ENCODE measurements at places on chromosomes 7 and 10. TPM values are rescaled to one million over a fixed set of nuclear protein-coding genes. Genes with fewer than 3 reads are reported as not detected.

Gene FAM24B
- not detected for total RNA-seq

Gene GRID2IP
- not detected for total RNA-seq

GRCh38 chr10:19578571-19578970 is 237.7 kb upstream of the PLXDC2 start:
- H3K27ac ChIP-seq = no peak overlapping the region
- DNase-seq = no peak
- H3K36me3 ChIP-seq = no peaks in the 10 kb centered on the region
- no peak overlapping the region for H3K4me3 ChIP-seq

DNA sequence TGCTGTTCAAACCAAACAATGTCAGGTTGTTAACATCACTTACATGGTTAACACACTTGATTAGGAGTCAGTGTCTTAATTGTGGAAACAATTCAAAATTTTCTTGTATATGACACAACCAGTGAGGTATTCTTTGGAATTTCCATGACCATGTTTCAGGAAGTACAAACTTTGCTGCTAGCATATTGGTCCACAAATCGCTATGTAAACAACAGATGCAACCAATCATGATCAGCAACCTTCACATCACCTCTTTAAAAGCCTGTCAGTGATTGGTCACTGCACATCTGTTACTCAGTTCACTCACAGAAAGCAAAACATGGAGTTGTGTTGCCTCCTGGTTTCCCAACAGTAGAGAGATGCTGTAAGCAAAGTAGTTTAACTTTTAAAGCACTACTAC is 108.9 kb upstream of the FAM3C start:
- DNase-seq = no peak
- H3K36me3 ChIP-seq = no peaks in the 10 kb centered on the region
- no peaks in the 10 kb centered on the region for H3K4me1 ChIP-seq
- H3K27me3 ChIP-seq = no peaks in the 10 kb centered on the region
- no peak overlapping the region for H3K4me3 ChIP-seq

DNA sequence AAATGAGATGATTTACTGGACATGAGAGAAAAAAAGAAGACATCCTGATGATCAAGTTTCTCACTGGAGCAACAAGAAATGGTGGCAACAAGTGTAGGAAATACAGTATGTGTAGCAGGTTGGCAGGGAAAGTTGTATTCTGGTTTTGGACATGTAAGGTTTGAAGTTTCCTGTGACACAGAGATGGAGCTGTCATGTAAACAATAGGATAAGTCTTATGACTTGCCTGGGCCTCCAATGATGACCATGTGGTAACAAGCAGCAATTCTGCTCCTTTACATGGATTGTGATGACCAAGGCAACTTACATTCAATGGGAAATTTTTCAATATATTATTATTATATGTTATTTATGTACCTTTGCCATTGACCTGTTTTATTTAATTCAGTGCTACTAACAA is 125.4 kb downstream of the KMT2E start:
- H3K4me1 ChIP-seq = no peaks in the 10 kb centered on the region
- H3K27me3 ChIP-seq = no peaks in the 10 kb centered on the region
- no peak overlapping the region for H3K4me3 ChIP-seq
- no peak overlapping the region for H3K27ac ChIP-seq
- DNase-seq = no peak

DNA sequence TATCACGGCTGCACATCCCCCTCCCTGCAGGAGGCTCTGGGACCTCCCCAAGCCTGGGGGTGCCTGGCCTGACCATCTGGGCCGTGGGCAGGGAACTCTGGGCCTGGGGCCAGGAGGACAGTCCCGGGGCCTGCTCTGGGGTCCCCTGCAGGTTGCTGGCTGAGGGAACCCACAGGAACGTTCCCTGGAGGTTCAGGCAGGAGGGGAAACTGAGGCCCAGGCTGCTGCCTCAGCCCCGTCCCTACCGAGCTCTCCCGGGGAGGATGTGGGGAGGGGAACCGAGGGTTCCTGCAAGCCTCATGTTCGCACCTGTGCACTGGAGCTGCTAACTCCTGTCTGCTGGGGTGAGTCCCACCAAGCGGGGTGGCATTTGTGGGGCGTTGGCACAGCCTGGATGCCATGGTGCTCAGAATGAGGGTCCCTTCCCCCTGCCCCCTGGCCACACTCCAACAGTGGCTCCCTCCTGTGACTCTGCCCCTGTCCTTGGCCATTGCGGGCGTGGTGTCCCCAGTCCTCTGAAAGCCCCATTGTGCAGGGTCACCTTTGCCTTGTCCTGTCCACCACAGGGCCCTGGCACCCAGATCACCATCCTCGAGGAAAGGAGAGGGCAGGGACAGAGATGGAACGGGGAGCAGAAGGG is 9.4 kb downstream of the ELFN1 start:
- H3K27ac ChIP-seq = no peak overlapping the region
- no peaks in the 10 kb centered on the region for H3K4me1 ChIP-seq
- H3K36me3 ChIP-seq = no peaks in the 10 kb centered on the region
- no peak overlapping the region for H3K4me3 ChIP-seq

- H3K36me3 ChIP-seq = no peaks in the 10 kb centered on the region
- H3K27me3 ChIP-seq = no peaks in the 10 kb centered on the region
- peaks cover 47% of the 10 kb centered on the region for H3K4me1 ChIP-seq
- peak overlapping the region; percentile 91 for H3K27ac ChIP-seq
- DNase-seq = peak; percentile 73
- peak overlapping the region; percentile 97 for H3K4me3 ChIP-seq
These were observed 558 bp downstream of the VOPP1 start for GRCh38 chr7:55571511-55572377.

Gene CTAGE6
- not detected for total RNA-seq

Gene PALD1
- total RNA-seq = 21.7 TPM

GRCh38 chr7:157793087-157793353 is 456.2 kb downstream of the DNAJB6 start:
- H3K27me3 ChIP-seq = no peaks in the 10 kb centered on the region
- DNase-seq = no peak
- H3K36me3 ChIP-seq = no peaks in the 10 kb centered on the region
- H3K27ac ChIP-seq = no peak overlapping the region
- H3K4me3 ChIP-seq = no peak overlapping the region

GRCh38 chr7:114962441-114962840 is 40.5 kb downstream of the MDFIC start:
- H3K4me1 ChIP-seq = no peaks in the 10 kb centered on the region
- H3K36me3 ChIP-seq = no peaks in the 10 kb centered on the region
- no peak for DNase-seq

- DNase-seq = no peak
- no peaks in the 10 kb centered on the region for H3K36me3 ChIP-seq
- H3K27ac ChIP-seq = no peak overlapping the region
- H3K4me3 ChIP-seq = peak overlapping the region; percentile 21
- no peaks in the 10 kb centered on the region for H3K27me3 ChIP-seq
These were observed 117.1 kb downstream of the DYNC2I1 start for GRCh38 chr7:158973440-158973839.

DNA sequence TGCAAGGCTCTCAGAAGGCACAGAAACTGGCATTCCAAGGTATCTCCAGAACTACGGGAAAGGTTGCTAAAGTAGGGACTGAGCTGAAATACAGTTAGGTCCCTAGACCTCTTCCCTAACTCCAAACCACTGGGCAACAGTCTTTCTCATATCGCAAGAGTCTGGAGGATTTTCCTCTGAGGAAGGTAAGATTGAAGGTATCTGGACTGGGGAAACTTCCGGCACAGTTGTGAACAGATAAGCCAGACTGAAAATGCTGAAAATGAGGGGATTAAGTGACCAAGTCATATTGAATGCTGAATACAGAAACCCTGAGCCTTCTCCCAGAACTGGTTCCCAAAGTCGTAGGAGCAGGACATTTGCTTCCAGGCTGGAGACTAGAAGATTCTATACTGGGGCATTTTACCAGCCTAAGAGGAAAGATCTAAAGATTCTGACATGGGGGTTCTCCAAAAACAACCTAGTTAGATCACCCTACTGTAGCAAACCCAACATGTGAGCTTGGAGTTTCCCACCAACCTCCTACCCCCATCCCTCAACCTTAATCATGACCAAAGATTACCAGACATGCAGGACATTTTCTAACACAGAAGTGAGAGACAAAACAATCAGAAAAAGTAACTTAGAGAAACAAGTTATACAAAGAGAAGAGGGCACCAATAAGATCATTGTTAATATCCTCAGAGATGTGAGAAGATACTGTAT is 2.8 kb upstream of the PRRT4 start:
- H3K27ac ChIP-seq = no peak overlapping the region
- no peaks in the 10 kb centered on the region for H3K27me3 ChIP-seq
- no peaks in the 10 kb centered on the region for H3K4me1 ChIP-seq
- H3K36me3 ChIP-seq = no peaks in the 10 kb centered on the region

DNA sequence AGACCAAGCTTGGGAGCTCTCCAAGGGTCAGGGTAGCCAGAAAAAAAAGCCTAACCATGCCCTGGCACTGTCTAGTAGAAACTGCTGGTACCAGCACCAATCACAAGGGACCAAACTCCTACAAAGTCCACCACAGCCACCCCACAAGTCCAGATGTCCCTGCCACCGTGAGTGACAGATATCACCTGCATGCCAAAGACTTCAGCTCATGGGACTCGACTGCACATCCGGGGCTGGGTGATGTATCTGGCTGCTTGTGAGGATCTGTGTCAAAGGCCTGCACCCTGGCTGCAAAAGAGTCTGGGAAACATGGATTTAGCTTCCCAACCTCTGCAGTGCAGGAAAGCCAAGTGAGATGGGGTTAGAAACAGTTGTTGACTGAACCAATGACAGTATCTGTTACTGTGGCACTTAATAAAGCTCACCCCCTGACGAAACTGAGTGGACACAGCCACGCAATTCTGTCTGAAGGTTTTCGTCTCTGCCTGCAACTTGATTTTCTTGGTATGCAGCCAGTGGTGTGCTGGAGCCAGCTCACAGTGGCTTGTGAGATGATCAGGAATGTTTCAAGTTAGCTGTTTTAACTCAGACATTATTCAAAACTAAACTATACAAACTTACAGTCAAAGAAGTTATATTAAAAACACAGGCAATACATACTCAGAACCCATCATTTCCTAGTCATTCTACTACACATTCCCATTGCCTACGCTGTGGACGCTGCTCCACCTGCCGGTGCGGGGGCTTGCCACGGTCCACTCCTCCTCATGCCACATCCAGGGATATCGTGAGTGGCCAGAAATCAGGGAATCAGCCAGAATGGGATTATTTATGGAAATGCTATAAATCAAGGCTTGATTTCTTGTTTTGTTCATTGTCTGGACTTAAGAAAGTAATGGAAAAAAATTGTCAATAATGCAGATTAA is 9.2 kb downstream of the ZNF488 start:
- DNase-seq = no peak
- H3K36me3 ChIP-seq = no peaks in the 10 kb centered on the region
- H3K27me3 ChIP-seq = no peaks in the 10 kb centered on the region
- H3K4me1 ChIP-seq = no peaks in the 10 kb centered on the region
- H3K4me3 ChIP-seq = no peak overlapping the region

GRCh38 chr7:28954471-28954870 is 3.7 kb downstream of the TRIL start:
- H3K36me3 ChIP-seq = no peaks in the 10 kb centered on the region
- H3K4me3 ChIP-seq = no peak overlapping the region
- no peak overlapping the region for H3K27ac ChIP-seq
- H3K27me3 ChIP-seq = peaks cover 27% of the 10 kb centered on the region
- peaks cover 6% of the 10 kb centered on the region for H3K4me1 ChIP-seq

DNA sequence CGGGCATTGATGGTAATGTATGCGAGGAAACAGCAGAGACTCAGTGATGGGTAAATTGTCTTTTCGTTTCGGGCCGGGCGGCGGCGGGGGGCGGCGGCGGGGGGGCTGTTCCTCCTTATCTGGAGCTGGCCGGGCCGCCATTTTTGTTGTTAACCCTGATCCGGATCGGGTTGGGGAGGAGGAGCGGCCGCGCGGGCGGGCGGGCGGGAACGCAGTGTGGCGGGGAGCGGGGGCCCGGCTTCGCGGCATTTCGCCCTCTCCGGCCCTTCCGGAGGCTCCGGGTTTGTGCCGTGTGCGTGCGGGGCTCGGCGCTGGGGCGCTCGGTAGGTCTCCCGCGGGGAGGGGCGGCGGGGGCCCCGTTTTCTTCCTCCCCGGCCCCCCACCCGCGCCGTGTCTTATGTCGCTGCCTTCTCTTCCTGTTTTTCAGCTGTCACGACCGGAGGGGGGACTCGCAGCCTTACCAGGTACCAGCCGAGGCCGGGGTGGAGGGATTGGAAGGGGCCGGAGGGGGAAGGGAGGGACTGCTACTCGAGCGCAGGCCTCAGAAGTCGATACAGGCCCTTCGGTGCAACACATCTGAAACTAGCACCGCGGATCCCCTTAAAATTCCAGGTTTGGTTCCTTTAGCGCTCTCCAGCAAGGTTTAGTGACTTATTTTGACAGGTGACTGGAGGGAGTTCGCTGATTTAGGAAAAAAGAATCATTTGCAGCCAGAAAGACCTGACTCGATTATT is 820 bp downstream of the WAC start:
- peaks cover 32% of the 10 kb centered on the region for H3K36me3 ChIP-seq
- peak; percentile 14 for DNase-seq
- H3K27me3 ChIP-seq = no peaks in the 10 kb centered on the region
- peak overlapping the region; percentile 98 for H3K4me3 ChIP-seq

DNA sequence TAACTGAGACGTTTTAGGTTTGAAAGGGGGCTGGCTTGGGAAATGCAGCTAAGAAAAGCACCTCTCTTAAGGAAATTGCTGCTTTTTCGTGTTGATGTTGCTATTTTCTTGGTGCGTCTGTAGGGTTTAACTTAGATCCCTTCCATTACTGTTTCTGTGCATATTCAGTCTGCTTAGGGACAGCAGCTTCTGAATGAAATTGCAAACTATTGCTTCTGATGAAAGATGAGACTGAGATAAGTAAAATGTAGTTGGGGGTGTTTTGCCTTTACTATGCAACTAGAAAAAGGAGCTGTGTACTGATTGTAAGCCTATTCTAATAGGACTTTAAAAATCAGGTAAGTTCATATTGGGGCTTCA is 772 bp downstream of the HDAC9 start:
- H3K4me1 ChIP-seq = peaks cover 4% of the 10 kb centered on the region
- H3K36me3 ChIP-seq = no peaks in the 10 kb centered on the region
- DNase-seq = no peak

Gene NXPH1
- total RNA-seq = 0.32 TPM

Gene SEMA4G
- total RNA-seq = 2.1 TPM

DNA sequence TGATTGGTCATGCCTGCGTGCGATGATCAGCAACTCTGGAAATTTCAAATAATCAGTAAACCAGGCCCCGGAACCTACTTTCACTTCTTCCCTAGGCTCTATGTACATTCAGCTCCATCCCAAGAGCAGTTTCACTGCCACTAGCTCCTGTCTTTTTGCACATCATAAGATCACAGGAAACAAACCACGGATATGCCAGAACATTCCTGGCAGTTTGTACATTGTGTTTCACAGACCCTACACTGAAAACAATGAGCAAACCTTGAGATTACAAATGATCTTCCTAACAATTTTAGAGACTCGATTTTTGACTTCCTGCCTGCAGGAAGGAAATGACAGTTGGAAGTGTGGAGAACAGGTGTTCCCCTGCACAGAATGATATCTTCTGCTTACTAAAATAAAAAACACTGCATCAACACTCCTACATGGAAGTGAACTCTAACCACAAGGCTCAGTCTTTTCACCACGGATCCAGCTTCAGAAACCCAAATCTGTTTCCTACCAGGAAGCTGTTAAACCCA is 7.6 kb upstream of the TMEM236 start:
- DNase-seq = no peak
- H3K27ac ChIP-seq = no peak overlapping the region
- no peak overlapping the region for H3K4me3 ChIP-seq
- H3K27me3 ChIP-seq = no peaks in the 10 kb centered on the region

GRCh38 chr7:3063016-3063753 is 19.5 kb upstream of the CARD11 start:
- peaks cover 3% of the 10 kb centered on the region for H3K4me1 ChIP-seq
- no peak overlapping the region for H3K4me3 ChIP-seq
- DNase-seq = no peak

All from ascending aorta (tissue), 2 donors.